ENCODE measurements at places on chromosomes 6 and 20.

- peak; percentile 58 for DNase-seq
These were observed 95.3 kb downstream of the EPB41L2 start for GRCh38 chr6:130967502-130968445.

GRCh38 chr6:135937106-135937505 lies 85.6 kb downstream of the PDE7B start:
- DNase-seq, result peak; percentile 86

DNA sequence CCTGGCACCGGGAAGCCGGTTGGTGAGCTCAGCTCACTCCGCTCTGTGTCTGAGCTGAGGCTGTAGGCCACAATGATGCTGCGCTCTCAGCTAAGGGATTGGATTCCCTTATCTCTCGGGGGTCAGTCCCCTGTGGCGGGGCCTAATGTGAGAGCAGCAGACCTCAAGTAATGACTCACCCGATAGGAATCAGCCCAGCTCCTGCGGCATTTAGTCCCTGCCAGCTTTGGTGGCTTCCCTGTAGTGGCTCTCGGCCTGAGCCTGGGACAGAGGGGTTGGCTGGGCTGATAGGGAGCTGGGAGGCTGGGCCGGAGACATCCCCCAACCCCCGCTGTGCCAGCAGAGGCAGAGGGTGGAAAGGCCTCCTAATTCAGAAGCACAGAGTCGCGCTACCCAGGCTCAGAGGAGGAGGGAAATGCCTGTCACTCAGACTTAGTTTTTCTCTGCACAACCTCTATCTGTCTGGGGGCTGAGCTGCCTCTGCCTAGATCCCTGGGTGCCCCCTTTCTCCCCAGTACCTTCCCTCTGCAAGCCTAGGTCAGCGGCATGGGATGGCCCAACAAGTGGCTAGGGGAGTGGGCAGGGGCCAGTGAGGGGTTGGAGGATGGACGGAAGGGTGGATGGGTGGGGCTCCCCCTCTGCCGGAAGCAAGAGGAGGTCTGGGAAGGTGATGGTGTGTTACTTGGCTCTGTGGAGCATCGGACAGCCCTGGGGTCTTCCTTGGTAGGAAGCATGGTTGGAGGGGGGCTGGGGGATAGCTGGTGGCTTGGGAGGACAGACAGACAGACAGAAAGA lies 92.2 kb downstream of the CDH22 start:
- peak; percentile 34 for DNase-seq

- no peak for DNase-seq
These were observed 22.5 kb upstream of the C6orf58 start for GRCh38 chr6:127554435-127555006.

DNA sequence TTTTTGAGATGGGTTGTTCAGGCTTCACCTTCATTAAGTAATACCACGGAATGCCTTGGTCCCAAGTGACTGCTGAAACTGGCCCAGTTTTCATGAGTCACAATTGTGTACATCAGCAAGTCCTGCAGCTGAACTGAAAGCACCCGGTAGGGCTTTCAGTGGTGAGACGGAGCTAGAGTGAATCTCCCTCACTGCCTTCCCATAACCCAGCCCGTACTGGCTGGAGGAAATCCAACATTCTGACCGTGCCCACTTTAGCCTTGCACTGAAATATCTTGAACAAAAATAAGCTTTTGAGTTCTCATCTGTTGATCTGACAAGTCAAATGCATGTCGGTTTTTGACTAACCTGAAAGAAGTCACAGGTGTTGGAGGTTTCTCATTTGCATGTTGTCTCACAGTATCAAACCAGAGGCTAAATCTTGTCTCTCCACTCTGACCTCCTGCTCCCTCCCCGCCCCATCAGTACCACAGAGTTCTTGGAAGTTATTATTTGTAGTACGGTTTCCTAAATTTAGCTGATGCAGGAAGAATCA lies 35.9 kb downstream of the DUSP22 start:
- DNase-seq, result no peak

- DNase-seq, result no peak
These were observed 205.2 kb downstream of the MYLK4 start for GRCh38 chr6:2545383-2546038.

DNA sequence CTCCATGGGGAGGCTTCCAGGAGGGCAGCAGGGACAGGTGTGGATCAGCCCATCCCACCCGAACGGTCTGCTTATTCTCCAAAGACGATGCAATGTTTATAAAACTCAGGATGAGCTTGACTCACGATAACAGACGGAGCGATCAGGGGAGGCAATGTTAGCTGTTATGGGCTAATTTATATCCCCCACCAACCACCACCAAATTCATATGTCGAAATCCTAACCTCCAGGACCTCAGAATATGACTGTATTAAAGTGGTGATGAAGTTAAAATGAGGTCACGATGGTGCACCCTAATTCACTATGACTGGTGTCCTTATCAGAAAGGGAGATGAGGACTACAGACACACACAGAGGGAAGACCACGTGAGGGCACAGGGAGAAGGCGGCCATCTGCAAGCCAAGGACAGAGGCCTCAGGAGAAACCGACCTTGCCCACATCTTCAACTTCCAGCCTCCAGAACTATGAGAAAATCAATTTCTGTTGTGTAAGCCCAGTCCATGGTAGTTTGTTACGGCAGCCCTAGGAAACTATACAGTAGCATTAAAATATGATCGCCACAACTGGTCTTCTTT lies 7.0 kb downstream of the ADTRP start:
- DNase-seq, result no peak

GRCh38 chr6:125421836-125422235 lies 120.1 kb upstream of the HDDC2 start:
- no peak for DNase-seq

- no peak for DNase-seq
These were observed 87.2 kb downstream of the FKBP5 start for GRCh38 chr6:35601331-35602132.

- no peak for DNase-seq
These were observed 325.2 kb upstream of the NT5E start for GRCh38 chr6:85124472-85125354.

GRCh38 chr6:15653581-15653980 lies 9.2 kb downstream of the DTNBP1 start:
- DNase-seq, result no peak

DNA sequence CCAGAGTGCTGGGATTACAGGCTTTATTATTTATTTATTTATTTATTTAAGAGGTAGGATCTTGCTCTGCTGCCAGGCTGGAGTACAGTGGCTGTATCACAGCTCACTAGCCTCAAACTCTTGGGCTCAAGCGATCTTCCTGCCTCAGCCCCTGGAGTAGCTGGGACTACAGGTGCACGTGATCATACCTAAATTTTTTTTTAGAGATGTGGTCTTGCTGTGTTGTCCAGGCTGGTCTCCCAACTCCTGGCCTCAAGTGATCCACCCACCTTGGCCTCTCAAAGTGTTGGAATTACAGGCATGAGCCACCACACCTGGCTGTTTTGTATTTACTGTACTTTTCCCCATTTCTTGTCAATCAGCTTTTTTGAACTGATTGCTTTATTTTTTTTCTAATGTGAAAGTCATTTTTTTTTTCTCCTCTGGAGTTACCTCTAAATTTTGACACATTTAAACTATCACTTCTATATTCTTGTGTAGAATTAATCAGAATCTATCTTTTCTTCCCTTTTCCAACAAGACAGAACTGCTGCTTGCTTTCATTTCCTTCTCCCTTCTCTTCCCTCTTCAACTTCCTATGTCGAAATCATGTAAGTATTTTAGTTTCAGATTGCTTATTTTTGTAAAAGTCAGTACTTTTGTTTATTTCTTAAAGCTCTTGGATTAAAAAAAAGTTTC lies 12.0 kb downstream of the PANK2 start:
- no peak for DNase-seq

GRCh38 chr6:139544701-139545057 lies 170.2 kb upstream of the CITED2 start:
- no peak for DNase-seq

- no peak for DNase-seq
These were observed 46.0 kb upstream of the UST start for GRCh38 chr6:148700741-148701311.

DNA sequence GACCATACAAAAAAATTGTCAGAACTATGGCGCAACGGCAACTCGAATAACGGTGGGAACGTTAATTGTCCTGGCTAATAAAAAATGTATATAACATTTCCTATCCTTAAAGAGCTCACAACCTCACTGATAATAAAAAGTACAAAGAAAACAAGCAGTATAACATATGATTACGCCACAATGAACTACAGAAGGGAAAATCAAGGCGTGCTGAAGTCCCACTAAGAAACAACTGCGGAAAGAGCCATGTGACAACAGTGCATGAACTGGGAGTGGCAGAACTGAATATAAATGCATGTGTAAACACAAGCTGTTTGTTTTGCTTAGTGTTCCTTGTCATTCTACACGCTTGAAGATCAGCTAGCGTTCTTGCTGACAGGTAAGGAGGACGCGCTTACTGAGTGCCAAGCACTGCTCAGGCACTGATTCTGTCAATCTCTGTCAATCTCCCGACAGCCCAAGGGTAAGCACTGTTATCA lies 466 bp upstream of the PSMB1 start:
- DNase-seq, result no peak

DNA sequence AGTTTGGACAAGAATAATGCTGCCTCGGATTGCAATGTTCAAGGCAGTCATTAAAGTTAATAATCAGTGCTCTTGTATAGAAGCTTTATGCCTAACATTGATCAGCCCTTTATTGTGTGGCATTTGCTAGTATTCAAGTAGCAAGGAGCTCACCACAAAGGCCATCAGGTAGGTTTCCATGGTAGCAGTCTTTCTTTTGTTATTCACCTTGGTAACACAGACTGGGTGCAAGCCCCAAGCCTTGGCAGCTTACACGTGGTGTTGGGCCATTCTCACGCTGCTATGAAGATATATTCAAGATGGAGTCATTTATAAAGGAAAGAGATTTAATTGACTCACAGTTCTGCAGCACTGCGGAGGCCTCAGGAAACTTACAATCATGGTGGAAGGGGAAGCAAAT lies 149.3 kb downstream of the ADAT2 start:
- DNase-seq, result no peak
